Activated T-cell treated with anti-CD3 and anti-CD28 coated beads, Interleukin-2, amount 50 U/mL, for 48 hours (primary cell): ENCODE measurements at places on chromosomes 6 and 20.

- no peak for DNase-seq
Measured at GRCh38 chr6:63806573-63806913, 170.9 kb downstream of the PHF3 start.

DNA sequence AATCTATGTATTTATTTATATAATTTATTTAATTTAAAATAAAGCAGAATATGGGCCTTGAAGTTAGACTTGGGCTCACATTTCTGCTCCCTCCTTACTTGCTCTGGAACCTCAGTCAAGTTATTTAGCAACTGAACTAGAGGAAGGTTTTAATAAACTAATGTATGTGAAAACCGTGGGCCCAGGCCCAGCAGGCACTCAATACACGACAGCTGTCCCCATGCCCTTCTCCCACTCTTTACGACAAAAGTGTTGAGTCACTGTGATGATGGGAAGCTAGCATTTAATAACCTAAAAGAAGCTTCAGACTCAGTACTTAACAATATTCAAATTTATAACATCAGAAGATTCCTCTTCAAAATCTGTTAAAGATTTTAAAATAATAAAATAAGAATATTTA is 46.7 kb downstream of the SERAC1 start:
- no peak for DNase-seq

DNA sequence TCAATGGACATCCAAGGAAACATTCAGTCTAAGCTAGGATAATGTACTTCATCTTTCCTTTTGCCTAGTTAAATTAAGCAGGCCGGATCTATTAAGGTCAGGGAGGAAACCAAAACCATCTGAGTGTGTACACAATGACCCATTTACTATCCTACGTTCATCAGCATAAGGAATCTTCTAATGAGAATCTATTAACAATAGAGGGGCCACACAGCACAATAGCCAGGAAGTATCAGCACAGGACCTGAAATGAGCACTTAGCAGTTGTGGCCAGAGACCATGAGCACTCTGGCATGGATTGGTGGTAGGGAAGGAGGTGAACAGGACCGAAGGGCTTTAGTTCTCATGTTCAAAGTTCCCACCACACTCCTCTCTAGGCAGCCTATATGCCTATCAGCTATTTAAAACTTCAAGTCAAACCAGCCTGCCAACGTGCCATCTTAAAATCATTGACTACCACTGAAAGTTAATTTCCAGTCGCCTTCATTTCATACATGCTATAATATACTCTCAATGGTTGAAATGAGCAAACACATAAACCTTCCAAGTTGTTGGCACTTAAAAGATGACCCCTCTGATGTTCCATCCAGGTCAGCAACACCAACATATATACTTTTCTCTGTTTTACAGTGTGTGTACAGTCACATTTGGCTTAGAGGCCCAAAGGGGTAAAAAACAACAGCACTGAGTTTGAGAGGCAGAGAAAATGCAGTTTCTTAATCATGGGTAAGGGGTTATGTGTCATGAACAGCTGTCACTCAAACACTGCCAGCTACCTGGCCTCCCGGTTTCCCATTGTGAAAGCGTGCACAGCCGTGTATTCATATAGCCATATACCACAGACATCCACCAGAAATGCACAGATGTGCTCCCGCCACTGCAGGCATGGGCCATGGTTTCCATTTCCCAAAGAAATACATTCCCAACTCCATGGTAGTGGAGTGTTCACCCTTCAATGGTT is 184.3 kb downstream of the TBXT start:
- DNase-seq: no peak

- peak; percentile 25 for DNase-seq
Measured at GRCh38 chr6:138654715-138655634, 118.6 kb upstream of the CCDC28A start.

GRCh38 chr6:151399679-151400078 is 8.3 kb upstream of the ZBTB2 start:
- DNase-seq: no peak

DNA sequence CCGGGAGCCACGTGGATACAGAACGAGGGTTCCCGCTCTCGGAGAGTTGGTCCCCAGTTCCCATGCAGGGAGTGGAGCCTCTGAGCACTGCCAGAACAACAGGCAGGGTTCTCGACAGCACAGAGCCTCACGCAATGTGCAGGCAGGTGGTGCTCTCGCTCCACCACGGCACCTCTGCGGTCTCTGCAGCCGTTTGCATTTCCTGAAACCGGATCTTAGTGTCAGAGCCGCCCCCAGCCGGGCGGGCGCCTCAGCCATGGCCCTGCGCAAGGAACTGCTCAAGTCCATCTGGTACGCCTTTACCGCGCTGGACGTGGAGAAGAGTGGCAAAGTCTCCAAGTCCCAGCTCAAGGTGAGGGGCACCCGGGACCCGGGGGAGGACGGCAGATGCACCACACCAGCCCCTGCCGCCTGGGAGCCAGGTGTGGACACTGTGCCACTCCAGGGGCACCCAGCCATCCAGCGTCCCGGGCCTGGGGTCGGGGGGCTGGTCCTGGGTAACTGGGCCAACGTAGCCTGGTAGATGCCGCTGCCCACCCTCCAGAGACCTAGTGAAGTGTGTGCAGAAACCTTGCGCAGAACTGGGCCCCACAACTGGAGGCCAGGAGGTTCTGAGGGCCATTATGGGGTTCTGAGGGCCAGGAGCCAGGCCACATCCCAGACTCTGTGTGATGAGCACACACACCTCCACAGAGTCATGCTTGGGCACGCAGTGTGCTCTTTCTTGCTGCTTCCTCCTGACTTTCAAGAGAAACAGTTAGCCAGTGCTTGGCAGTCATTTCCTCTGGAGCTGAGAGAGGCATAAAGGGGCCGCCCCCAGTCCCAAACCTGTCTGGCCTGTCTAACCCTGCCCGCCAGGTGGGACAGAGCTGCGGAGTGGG is at the start of gene DEF6:
TSS of gene DEF6 (plus strand) at position 218 of the 881 bp plus-strand sequence. CDS start at position 257, 39 bp downstream.
- DNase-seq: peak; percentile 89

DNA sequence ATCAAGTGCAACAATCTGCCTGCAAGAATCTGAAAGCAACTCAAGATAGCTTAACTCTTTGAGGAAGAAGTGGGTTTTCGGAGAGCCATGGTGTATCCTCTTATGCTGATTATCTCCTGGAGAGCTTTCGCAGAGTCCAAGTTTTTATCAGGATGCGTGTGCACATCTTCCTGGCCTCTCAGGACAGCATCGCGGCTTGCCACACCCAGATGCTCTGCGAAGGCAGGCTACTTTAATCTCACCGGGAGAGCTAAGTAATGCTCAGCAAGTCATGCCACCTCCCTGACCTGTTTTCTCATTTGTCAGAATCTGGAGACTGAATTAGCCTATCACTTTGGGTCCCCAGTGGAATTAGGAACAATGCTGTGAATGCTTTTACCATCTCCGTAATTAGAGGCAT is 52.9 kb downstream of the TTI1 start:
- DNase-seq: no peak
